Vagina (tissue), 2 donors: ENCODE measurements at places on chromosomes 2 and 18.

GRCh38 chr2:151238527-151239487 lies 22.9 kb downstream of the RBM43 start:
- no peak for DNase-seq

- no peak for DNase-seq
Measured at GRCh38 chr18:48840491-48840877, 110.3 kb downstream of the SMAD7 start.

DNA sequence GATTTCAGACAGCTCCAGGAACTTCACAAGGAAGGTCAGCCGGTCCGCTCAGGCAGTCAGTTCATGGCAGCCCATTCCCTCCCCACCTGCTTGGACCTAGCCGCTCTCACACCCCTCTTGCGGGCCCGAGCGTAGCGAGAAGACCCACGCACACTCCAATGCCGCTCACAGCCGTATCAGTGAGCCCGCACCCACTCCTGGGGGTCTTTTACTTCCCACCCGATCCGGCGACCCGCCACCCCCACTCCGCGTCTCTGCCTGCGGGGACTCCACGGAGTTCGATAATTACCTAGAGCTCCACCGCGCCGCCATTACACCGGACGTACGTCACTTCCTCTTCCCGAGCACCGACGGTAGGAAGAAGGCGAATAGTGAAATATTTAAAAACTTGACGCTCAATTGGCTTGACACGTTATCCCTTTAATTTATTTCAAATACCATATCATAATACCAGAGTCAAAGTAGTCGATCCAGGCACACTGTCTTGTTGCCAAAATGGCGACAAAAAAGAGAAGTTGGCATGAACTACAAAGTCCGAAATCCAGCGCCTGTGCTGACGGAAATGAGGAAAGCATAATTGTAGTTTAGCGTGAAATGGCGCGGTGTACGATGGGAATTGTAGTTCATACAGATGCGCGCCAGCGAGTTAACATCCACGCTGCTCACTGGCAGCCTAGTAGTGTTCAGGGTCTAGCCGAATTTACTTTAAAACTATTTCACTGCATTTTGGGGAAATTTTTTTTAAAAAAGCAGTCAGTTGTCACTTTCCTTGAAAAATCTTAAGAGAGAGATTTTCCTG lies at the start of gene CWC22:
TSS of gene CWC22 (minus strand) at position 517 of the 799 bp plus-strand sequence. CDS start 13,956 bp downstream, outside the sequence.
- no peak for DNase-seq

DNA sequence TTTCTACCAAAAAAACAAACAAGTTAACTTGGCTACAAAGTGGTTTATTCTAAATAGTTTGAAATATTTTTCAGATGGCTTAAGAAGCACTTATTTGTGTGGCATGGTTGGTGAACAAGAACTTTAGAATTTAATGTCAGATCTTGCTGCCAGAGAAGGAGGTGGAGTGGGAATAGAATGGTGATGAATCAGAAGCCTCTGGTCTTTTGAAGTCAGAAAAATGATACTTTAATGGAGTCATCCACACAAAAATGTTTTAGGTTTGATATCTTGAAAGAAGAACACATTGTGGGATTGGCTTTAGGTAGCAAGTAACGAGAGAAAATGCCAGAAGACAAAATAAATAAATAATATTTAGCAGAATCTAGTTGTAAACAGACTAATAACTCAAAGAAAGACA lies 243.1 kb upstream of the FANCL start:
- DNase-seq, result no peak

GRCh38 chr2:136022396-136023146 lies 37.1 kb upstream of the DARS1 start:
- no peak for DNase-seq
